ENCODE measurements at places on chromosomes 7 and 10. TPM values are rescaled to one million over a fixed set of nuclear protein-coding genes. Genes with fewer than 3 reads are reported as not detected.

The AGAP9 gene
- total RNA-seq = 4.4 TPM

- peak; percentile 75 for DNase-seq
Observed at GRCh38 chr10:22615819-22616499, 98.4 kb downstream of the PIP4K2A start.

The CHRM2 gene
- not detected for total RNA-seq

- no peak for DNase-seq
Observed at GRCh38 chr10:43252166-43252782, 14.6 kb downstream of the RASGEF1A start.

GRCh38 chr7:28026237-28026636 lies 154.4 kb downstream of the JAZF1 start:
- DNase-seq = no peak

- no peak for DNase-seq
Observed at GRCh38 chr10:110643653-110644597, at the start of gene RBM20. TSS of gene RBM20 (plus strand) at chr10:110644336. CDS start at chr10:110644455, 119 bp downstream.

DNA sequence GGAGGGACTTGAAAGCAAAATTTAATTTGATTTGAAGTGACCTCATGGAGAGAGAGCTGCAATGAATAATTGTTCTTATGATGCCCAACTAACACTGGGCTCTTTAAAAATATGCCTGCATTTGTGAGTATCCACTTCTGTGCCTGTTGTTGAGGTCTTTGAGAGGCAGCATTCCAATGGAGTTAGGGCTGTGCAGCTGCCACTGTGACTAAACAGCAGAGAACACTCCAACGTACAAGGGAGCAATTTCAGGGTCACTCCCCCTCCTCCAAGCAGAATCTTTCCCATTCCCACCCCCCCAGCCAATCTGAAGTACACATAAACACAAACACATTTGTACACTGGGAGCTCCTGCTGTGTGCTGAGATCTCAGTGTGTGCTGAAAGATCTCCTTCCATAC lies 28.0 kb upstream of the GSAP start:
- DNase-seq = no peak

The C10orf67 gene
- total RNA-seq = 0.10 TPM

The CYP3A7 gene
- 0.32 TPM for total RNA-seq

Measured in HT1080 (cell line).